ENCODE measurements at places on chromosomes 3 and 15.

DNA sequence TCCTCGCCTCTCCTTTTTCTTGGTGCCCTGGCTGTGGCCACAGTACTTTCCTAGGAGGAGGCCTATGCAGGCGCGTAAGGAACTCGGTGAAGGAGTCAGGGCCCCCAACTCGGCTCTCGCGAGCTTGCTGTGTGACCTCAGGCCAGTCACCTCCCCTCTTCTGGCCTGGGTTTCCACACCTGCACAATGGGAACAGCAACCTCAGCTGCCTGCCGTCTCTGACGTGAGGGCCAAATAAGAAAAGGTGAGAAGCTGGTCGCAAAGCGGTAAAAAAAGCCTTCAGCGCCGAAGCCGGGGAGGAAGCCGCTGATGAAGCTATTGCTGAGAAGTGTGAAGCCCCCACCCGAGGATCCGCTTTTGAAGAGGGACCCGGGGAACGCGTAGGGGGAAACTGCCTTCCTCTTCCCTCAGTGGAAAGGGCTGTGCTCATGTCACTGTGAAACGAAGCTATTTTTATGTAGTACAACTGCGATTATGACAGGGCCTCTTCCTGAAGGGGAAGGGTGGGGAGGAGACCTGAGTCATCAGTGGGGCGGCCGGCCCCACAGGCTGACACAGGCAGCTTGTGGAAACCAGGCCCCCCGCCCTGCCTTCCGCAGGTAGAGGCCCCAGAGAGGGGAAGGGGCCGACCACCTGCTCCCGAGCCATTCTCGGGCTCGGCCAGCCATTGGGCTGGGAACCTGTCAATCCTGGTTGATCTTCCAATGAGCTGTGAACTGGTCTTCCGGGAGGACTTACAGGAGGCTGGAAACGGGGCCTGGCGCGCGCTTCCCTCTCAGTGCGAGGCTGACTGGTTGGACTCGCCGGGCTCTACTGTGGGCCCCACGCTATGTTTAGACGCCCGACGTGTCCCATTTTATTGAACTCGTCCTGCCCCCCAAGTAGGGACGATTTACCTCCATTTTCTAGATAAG lies 18.0 kb upstream of the ANKDD1A start:
- DNase-seq, result peak; percentile 41

GRCh38 chr3:160374472-160374871 lies 24.6 kb downstream of the IFT80 start:
- no peak for DNase-seq

GRCh38 chr3:55541016-55541415 lies 53.9 kb upstream of the WNT5A start:
- no peak for DNase-seq

DNA sequence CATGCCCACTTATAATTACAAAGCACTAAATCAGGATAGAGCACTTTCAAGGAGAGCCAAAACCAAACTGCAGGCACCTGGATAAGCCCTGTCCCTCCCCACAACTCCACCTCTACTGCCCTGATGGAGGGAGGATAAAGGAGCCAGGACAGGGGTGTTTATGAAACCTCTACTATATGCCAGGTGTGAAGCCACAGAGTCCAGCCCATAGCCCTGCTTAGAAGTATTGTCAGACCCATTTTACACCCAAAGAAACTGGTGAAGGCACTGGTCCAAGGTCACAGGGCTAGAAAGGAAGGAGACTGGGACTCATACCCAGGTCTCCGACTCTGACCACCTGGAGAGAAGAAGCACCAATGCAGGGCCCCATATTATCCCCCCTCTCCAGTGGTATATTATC lies 48.7 kb downstream of the SH3BP5 start:
- no peak for DNase-seq

DNA sequence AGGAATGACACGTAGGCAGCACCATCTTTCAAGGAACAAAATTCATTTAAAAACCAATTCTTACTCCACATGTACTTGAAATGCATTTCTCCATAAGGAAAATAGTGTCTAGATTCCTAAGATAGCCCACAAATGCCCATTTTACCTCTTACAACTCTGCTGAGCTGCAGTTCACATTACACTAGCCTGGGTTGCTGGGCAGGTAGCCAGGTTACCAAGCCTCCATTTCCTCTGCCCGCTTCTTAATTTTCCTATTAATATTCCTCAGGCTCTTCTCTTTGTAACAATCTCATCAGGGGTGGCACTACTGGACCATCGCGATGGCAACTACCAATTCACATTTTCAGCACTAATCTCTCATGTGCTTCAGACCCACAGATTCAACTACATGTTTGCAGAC lies 10.8 kb downstream of the ATP13A3 start:
- DNase-seq, result no peak

DNA sequence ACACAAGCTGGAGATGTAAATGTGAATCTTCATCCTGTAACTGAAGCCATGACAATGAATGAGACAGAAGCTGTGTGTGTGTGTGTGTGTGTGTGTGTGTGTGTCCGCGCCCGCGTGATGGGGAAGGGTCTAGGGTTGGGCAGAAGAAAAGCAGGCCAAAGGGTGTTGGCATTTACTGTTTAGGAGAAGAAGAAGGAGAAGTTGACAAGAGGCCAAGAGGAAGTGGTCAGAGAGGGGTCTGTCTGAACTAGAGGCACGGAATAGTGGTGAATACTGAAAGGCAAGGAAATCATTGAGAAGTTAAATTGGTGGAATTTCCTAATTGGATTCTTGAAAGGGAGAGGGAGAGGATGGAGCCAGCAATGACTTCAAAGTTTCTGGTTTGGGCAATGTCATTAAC lies 5.6 kb upstream of the NCEH1 start:
- DNase-seq, result no peak

DNA sequence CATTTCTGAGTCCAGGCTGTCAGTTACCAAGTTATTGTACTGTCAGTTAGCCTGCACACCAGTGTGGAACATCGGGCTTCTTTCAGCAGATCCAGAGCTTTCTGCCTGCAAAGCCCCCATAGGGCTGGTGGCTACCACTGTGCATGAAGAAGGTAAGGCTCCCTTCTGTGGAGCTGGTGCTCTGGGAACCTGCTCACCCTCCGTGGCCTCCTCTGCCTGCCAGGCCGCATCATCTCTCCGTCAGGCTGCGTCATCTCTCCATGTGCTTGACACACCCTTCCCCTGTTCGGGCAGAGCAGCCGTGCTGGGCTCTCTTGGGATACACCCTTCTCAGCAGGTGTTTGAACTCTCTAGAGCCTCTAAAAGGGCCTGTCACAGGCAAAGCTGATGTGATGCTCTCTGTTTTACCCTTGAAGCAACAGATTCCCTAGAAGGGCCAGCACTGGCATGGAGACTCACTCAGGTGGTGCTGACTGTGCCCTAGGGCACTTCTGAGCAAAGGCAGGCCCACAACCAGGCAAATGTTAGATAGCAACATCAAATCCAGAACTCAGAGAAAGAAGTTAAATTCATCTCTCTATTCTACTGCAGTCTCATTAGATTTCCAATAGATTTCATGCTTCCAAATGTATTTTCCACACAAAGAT lies 261.1 kb downstream of the EPHB1 start:
- no peak for DNase-seq

DNA sequence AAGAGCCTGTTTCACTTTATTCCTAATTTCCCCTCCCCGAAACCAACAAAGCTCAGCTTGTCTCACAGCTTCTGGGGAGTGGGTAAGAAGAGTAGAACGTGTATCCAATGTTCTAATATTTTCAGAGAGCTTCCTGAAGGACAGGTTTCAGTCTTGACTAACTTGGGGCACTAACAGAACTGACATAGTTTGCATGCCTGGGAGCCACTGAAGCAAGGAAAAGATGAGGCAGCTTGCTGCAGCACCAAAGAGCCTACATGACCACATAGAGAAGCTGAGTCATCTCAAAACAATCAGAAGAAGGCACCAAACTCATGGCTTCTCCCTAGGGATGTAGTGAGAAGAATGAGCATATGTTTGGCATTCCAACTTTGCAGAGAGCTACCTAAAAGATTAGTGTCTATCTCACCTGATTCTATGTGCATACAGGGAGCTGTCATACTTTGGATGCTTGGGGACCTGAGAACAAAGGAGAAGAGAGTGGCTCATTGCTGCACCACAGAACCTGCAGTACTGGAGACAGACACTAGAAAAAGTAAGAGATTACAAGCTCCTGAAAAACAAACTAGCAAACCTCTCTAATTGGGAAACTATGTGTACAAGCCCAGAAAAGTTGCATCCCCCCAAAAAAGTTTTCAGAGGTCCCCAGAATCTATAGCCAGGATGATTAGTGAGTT lies 86.9 kb downstream of the DCLK3 start:
- DNase-seq, result peak; percentile 80

GRCh38 chr3:62168356-62168755 lies 205.0 kb downstream of the FEZF2 start:
- no peak for DNase-seq

- DNase-seq, result no peak
These were observed 33.6 kb downstream of the SQOR start for GRCh38 chr15:45668386-45668785.

- no peak for DNase-seq
These were observed 843.8 kb downstream of the VGLL3 start for GRCh38 chr3:86147119-86147518.
